ENCODE measurements at places on chromosomes 7 and 10. TPM values are rescaled to one million over a fixed set of nuclear protein-coding genes. Genes with fewer than 3 reads are reported as not detected.
A peak's percentile ranks its signal among the peaks of the same experiment; 100 is the strongest.

Gene TCTN3
- 20.3 TPM for total RNA-seq

Gene EVX1
- total RNA-seq, result not detected

DNA sequence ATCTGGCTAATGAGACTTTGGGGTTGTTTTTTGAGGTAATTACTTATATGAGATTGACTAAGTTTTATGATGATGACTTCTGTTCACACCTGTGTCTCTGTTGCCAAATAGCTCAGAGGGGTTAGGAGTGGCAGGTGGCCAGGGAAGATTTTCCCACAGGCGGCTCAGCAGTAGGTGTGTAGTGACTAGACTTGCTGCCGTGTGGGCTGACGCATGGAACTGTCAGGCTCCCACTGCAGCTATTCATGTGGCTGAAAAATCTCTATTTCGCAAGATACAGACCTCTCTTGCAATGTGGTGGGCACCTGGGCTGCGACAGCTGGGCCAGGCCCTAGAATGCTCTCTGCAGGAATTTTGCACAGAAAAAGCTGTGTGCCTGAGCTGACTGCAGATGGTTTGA is 1.4 kb downstream of the CPA4 start:
- ATAC-seq, result peak; percentile 59

DNA sequence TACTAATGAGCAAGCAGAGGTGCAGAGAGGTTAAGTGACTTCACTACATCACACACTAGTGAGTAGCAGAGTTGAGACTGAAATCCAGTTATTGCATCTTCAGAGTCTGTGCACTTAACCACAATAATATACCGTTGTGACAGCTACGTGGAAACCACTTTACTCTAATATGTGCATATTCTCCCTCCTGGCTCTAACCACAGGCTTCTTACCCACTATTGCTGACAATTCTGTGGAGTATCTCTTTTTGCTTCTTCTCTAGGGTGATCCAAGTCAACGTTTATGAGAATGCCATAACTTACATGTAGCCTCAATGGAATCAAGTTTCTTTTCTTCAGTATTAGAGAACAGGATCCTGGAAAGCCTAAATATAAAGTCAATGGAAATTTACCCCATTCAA is 64.2 kb upstream of the MEOX2 start:
- ATAC-seq, result peak; percentile 21

GRCh38 chr7:101172854-101173751 is 7.0 kb downstream of the NAT16 start:
- ATAC-seq, result peak; percentile 27

GRCh38 chr10:124366343-124366742 is 52.4 kb downstream of the OAT start:
- ATAC-seq, result no peak

- peak; percentile 86 for ATAC-seq
Measured at GRCh38 chr10:43160046-43160920, 22.0 kb downstream of the CSGALNACT2 start.

GRCh38 chr7:14761510-14762296 is 140.8 kb downstream of the DGKB start:
- ATAC-seq, result no peak

DNA sequence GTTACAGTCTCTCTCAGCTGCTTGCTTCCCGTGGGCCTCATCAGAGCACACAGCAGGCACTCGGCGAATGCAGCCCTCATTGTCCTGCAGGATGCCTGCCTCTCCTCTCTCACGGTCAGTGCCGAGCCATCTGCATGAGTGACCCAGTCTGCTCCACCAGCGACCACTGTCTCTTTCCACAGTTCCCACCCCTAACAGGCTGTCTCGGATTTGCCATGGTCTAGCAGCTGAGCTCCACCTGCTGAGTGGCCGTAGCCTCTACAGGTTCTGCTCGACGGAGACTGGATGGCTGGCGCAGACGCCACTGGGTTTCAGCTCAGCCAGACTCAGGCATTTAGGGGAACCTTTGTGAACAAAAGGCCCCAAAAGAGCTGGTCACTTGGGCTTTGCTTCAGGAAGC is 209.4 kb upstream of the FOXK1 start:
- no peak for ATAC-seq

DNA sequence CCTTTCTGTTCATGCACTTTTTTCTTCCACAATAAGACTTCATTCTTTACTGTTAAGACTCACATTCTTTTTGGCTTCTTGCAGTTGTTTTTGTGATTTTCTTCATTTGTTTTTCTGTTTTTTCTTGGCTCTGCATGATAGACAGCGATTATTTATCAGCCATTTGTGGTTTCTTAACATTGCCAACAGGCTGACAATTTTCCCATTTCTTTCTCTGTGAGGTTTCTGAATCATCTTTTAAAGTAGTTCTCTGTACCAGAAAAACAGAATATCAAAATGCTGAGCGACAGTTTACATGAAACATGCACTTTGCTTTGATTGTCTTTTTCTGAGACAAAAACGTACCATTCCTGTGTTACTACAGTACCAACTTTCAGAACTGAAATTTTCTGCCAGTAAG is 334.2 kb upstream of the MAGI2 start:
- no peak for ATAC-seq

Measured in activated T-helper 17 cell treated with anti-CD3 and anti-CD28 coated beads, Interleukin-2, amount 50 U/mL, for 72 hours (primary cell).